ENCODE measurements at places on chromosomes 4 and X. TPM values are rescaled to one million over a fixed set of nuclear protein-coding genes. Genes with fewer than 3 reads are reported as not detected.

DNA sequence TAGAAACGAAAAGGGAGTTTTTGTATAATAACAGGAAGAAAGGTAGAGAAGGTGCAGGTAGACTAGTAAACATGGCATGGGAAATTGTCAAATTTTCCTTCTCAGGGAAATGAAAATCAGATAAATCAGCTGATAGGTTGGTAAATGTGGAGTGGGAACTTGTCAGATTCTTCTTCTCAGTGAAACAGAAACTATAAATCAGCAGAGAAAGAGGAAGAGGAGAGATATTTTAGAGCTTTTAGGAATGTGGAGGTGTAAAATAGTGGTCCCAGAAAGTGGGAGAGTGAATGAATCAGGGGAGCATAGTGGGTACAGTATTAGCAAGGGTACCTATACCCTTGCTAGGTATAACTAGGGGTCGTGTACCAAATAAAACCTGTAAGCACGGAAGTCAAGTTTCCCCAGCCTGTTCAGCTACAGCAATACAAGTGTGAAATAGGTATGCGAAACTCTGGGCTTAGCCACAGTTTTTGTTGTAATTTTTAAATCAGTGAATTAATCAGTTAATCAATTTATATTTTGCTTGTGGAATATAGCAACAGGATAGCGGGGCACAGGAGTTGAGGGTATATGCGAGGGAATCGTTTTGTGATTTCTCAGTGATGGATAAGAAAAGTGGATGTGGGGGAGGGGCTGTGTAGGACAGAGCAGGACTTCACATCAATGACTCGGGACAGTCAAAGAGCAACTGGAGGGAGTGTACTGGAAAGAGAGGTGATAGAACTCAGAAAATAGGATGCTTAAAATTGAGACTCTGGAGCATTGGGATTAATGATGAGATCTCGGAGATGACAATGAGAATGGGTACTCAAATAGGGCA lies 561.5 kb downstream of the INPP4B start:
- DNase-seq = no peak
- H3K27ac ChIP-seq = no peak overlapping the region
- no peaks in the 10 kb centered on the region for H3K36me3 ChIP-seq
- no peak overlapping the region for H3K4me3 ChIP-seq
- H3K4me1 ChIP-seq = no peaks in the 10 kb centered on the region

DNA sequence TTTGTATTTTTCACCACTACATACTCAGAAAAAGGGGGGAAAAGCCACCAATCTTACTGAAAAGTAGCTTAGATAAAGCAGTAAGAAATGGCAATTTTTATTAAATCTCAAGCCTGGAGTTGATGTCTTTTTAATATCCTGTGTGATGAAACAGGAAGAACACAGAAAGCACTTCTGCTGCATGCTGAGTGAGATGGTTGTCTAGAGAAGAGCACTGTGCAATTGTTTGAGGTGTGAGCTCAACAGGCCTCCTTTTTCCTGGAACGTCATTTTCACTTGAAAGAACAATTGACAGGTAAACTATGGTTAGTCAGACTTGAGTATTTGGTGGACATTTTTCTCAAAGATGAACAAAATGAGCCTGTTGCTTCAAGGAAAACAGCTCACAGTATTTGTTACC lies 73.9 kb downstream of the RTL5 start:
- DNase-seq = no peak
- H3K27ac ChIP-seq = no peak overlapping the region
- H3K4me3 ChIP-seq = no peak overlapping the region
- no peaks in the 10 kb centered on the region for H3K27me3 ChIP-seq
- no peaks in the 10 kb centered on the region for H3K4me1 ChIP-seq

GRCh38 chrX:53125506-53125905 lies 31.6 kb downstream of the KANTR start:
- no peaks in the 10 kb centered on the region for H3K27me3 ChIP-seq
- no peaks in the 10 kb centered on the region for H3K4me1 ChIP-seq
- no peak for DNase-seq

DNA sequence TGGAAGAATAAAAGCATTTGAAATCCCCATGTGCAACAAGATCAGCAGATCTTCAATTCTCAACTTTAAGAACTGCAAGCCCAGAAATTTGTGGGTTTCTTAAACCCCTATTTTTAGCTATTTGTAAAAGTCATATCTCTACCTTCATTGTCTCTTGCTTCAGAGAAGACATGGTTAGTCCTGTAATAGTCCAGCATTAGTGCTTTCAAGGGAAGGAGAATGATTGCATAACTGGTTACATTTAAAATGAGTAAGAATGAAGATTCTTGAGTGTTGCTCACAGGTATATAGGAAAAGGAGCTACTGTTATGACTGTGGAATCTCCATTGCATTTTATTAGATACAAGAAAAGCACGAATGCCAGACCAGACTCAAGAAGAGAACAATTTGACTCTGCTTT lies 84.0 kb downstream of the CCSER1 start:
- no peak overlapping the region for H3K27ac ChIP-seq
- no peak overlapping the region for H3K4me3 ChIP-seq
- no peaks in the 10 kb centered on the region for H3K4me1 ChIP-seq
- no peaks in the 10 kb centered on the region for H3K27me3 ChIP-seq

DNA sequence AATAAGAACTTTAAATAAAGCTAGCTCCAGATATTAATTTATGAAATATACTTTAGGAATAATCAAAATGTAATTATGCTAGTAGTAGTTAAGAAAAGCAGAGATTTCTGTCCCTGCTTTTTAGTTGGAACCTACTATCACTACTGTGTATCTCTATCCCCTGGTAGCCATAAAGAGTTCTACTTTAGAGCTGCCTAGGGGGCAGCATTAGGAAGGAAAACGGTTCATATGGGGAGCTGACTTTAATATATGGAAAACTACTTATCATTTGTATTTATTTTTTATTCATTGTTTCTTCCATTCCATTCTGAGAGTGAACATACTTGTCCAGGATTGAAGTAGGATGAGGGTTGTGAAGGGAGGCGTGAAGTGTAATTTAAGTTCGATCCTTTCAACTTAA lies 40.9 kb downstream of the CPEB2 start:
- no peak overlapping the region for H3K27ac ChIP-seq
- H3K4me3 ChIP-seq = no peak overlapping the region
- H3K36me3 ChIP-seq = peaks cover 6% of the 10 kb centered on the region
- DNase-seq = no peak
- no peaks in the 10 kb centered on the region for H3K27me3 ChIP-seq
- H3K4me1 ChIP-seq = peaks cover 6% of the 10 kb centered on the region

GRCh38 chr4:60617731-60618130 lies 582.4 kb upstream of the ADGRL3 start:
- H3K4me1 ChIP-seq = no peaks in the 10 kb centered on the region
- H3K27ac ChIP-seq = no peak overlapping the region
- no peaks in the 10 kb centered on the region for H3K36me3 ChIP-seq

GRCh38 chr4:147596377-147596776 lies 20.8 kb upstream of the TMEM184C start:
- no peak overlapping the region for H3K4me3 ChIP-seq
- H3K27me3 ChIP-seq = no peaks in the 10 kb centered on the region
- H3K36me3 ChIP-seq = no peaks in the 10 kb centered on the region
- DNase-seq = no peak
- no peaks in the 10 kb centered on the region for H3K4me1 ChIP-seq
- no peak overlapping the region for H3K27ac ChIP-seq

GRCh38 chr4:183455431-183456195 lies 11.2 kb downstream of the CDKN2AIP start:
- H3K27me3 ChIP-seq = no peaks in the 10 kb centered on the region
- DNase-seq = no peak
- H3K4me1 ChIP-seq = no peaks in the 10 kb centered on the region
- peaks cover 17% of the 10 kb centered on the region for H3K36me3 ChIP-seq
- no peak overlapping the region for H3K27ac ChIP-seq
- H3K4me3 ChIP-seq = no peak overlapping the region

- no peaks in the 10 kb centered on the region for H3K27me3 ChIP-seq
- H3K27ac ChIP-seq = no peak overlapping the region
- H3K36me3 ChIP-seq = no peaks in the 10 kb centered on the region
- H3K4me3 ChIP-seq = no peak overlapping the region
Measured at GRCh38 chrX:10906866-10907265, 204.3 kb upstream of the HCCS start.

- H3K4me3 ChIP-seq = no peak overlapping the region
- H3K27ac ChIP-seq = no peak overlapping the region
- H3K27me3 ChIP-seq = no peaks in the 10 kb centered on the region
- no peaks in the 10 kb centered on the region for H3K36me3 ChIP-seq
Measured at GRCh38 chrX:5718651-5719050, 510.0 kb downstream of the NLGN4X start.

- H3K27ac ChIP-seq = no peak overlapping the region
- H3K4me3 ChIP-seq = no peak overlapping the region
- peaks cover 8% of the 10 kb centered on the region for H3K4me1 ChIP-seq
- no peaks in the 10 kb centered on the region for H3K27me3 ChIP-seq
- H3K36me3 ChIP-seq = no peaks in the 10 kb centered on the region
Measured at GRCh38 chr4:36027203-36027602, 217.1 kb downstream of the ARAP2 start.

DNA sequence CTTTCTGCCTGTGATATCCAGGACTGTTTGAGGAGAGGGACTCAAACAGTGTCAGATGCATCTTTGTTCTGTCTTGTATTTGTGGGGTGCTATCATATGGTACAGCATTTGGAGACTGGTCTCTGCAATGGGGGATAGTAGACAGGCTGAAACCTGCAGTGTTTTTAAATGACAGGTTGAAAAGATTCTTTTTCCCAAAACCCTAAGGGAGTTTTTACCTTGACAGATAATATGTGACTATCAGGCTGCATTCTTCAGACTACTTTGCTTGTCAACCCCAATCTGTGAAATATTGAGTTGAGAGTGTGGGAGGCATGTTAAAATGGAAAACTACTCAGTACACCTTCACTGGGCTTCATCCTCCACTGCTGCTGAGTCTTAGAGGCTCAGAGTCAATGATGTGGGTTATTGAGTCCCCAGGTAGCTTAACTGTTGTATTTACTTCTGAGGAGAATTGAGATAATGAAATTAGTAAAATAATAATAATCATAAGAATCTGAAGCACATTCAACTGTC lies 274.9 kb downstream of the GASK1B start:
- no peak overlapping the region for H3K4me3 ChIP-seq
- no peaks in the 10 kb centered on the region for H3K4me1 ChIP-seq
- H3K36me3 ChIP-seq = no peaks in the 10 kb centered on the region
- no peak overlapping the region for H3K27ac ChIP-seq
- DNase-seq = no peak
- H3K27me3 ChIP-seq = no peaks in the 10 kb centered on the region

DNA sequence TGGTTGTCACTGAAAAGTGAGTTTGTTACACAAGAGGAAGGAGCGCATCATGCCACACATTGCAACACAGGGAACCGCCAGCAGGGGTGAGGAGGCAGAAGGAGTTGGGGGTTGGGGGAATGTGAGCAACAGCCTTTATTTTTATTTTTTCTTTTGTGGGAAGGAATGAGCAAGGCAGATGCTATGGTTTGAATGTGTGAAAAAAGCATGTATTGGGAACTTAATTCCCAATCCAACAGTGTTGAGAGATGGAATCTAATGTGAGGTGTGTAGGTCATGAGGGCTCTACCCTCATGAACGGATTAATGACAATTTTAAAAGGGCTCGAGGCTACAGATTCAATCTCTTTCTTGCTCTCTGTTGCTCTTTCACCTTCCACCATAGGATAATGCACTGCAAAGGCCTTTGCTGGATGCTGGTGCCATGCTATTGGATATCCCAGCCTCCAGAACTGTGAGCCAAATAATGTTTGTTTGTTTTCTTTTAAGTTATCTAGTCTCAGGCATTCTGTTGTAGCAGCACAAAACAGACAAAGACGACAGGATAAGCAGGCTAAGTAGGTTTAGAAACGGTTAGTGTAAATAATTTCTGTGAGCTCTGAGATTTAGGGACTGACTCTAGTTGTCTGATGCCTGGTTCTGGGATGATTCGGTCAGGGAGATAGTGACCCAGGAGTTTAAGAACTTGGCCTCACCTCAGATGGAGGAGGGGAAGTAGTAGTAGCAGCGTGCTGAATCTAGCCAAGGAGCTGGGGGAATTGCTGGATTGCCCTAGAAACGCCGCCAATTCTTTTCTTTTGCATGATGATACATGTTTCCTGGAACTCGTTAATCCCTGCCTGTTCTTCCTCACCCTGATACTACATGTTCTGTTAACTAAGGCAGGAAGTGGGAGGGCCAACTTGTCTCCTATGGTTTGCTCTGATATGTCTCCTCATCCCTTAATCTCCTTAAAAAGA lies 156.6 kb upstream of the CTSO start:
- peak overlapping the region; percentile 17 for H3K27ac ChIP-seq
- no peak overlapping the region for H3K4me3 ChIP-seq
- peaks cover 25% of the 10 kb centered on the region for H3K4me1 ChIP-seq
- H3K27me3 ChIP-seq = no peaks in the 10 kb centered on the region

The UPF3B gene
- total RNA-seq = 6.6 TPM

The PCGF3 gene
- 59.7 TPM for total RNA-seq

The GPR143 gene
- total RNA-seq = 10.6 TPM

The CSAG3 gene
- not detected for total RNA-seq

The BGN gene
- total RNA-seq = 108 TPM
